CD8-positive, alpha-beta T cell (primary cell): ENCODE measurements at places on chromosomes 12 and 14.

DNA sequence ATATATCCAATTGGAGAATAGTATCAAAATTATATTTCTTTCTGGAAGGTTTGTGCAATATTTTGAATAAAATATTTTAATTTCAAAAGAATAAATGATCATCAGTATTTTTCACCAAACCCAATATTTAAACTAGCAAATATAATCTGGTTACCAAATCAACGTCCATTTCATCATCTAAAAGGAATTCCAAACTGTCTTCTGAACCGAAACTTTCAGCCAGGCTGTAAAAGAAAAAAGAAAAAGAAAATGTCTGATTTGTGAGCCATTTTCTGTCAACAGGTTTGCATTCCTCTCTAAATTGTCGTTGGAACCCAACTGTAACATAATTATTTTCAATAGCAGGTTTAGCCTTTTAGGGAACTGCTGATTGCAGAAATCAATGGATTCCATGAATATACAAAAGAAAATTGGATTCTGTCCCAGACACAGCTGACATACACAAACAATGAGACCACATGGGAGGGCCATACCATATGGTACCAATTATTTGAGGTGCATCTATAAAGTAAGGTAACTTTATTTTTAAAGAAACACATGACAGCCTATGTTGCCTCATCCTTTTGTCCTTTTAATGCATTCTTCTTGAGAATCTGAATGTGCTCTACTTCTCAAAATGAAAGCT is 22.7 kb downstream of the SNRPF start:
- no peak for DNase-seq

- no peak for DNase-seq
Measured at GRCh38 chr12:102314821-102315220, 117.2 kb upstream of the PMCH start.

DNA sequence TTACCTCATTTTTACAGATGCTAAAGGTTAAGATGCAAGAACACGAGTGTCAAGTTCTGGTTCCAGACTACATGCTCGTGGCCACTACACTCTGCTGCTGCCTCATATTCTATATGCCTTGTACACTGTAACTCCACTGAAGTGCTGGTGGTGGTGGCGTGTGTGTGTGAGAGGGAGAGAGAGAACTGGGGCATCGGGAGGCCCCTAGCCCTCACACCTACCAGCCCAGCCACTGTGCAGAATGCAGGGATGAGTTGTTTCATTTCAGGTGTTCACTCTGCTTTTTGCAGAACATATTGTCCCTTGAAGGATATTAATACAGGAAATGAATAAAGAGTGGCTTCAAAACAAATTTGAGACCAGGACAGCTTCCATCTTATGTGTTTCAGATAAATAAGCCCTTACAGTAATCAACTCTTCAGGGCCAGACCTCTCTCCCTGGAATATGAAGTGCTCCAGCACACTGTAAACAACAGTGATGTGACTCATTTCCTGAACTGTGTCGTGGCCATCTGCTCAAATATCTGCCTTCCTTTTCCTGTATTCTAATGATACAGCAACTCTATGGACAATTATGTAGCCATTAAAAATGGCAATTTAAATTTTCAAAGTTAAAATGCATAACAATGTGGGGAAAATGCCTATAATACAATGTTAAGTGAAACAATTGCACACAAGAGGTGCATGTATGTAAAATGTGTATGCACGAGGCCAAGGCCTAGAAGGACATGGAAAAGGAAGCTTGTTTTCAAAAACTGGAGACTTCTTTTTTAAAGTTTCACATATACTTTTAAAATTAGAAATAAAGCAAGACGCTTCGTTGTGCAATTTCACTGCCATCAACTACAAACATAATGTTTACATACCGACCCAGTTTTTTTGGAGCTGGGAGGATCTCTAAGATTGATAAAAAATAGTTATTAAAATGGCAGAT is 215.4 kb downstream of the PELI2 start:
- DNase-seq, result no peak

- no peak for DNase-seq
Measured at GRCh38 chr12:50708631-50709030, 55.3 kb upstream of the ATF1 start.

DNA sequence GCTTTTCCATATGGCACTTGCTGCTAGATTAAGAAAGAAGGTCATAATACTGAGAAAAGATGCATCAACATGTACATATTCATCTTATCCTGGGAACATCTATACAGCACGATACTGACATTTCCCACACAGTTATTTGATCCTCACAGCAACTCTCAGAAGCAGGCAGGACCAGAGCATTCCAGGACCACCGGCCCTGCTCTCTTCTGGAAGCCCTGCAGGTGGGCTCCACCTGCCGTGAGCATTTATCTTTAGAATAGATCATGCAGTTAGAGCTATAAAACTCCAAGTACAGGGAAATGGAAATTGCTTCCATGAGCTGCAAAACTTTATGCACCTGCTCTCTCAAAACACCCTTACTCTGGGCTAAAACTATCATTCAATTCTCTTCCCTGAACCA is 5.5 kb upstream of the BDKRB1 start:
- no peak for DNase-seq

DNA sequence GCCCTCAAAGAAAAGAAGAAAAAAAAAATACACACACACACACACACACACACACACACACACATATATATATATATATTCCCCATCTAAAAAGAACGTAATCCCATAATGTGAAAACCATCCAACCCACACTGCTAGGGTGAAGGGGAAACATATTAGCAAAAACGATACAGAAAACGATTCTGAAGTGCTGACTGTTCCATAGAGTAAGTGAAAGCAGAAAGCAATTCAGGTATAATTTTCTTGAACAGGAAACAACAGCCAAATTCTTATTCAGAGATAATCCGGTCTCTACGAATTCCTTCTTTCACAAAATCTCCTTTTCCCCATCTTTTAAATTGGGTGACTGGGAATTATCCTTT is 393.5 kb downstream of the NOVA1 start:
- no peak for DNase-seq

DNA sequence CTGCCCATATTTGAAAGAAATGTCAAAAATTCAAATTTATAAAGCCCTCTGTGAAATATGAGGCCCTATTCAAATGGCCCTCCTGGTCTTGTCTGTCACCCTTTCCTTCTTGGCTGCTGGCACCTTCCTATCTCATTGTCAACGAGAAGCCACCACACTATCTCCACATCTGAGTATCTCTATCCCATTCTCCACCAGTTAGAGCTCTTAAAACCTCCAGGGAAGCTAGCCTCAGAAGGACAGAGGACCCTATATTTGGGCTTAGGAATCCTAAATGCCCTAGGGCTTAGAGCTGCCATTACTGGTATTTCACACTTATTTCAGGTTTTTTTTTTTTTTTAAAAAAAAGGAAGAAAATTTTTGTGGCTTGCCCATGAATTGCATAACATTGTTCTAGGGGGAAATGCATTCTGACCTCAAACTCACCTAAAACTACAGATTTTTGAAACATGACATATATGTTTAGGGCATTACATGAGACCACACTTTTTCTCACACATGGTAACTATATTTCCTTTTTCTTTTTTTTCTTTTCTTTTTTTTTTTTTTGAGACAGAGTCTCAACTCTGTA is 25.0 kb downstream of the SLC25A21 start:
- DNase-seq, result no peak

DNA sequence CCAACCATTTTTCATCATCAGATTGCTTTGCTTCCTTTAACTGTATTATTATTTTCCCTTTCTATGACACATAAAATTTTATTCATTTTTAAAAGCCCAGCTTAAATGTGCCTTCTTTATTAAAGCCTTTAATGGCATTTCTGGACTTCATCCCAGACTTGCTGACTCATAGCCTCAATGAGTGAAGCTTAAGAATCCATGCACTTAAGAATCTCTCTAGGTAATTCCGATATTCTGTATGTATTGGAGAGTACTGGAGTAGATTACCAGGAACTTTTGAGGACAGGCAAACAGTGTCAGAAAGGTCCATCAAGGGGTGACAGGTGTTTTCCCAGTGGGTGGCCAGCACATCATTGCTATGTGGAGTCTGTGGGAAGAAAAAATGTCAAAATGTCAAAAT is 107.9 kb downstream of the PTPRQ start:
- DNase-seq, result no peak

GRCh38 chr14:62743118-62743517 is 302.1 kb downstream of the KCNH5 start:
- no peak for DNase-seq

DNA sequence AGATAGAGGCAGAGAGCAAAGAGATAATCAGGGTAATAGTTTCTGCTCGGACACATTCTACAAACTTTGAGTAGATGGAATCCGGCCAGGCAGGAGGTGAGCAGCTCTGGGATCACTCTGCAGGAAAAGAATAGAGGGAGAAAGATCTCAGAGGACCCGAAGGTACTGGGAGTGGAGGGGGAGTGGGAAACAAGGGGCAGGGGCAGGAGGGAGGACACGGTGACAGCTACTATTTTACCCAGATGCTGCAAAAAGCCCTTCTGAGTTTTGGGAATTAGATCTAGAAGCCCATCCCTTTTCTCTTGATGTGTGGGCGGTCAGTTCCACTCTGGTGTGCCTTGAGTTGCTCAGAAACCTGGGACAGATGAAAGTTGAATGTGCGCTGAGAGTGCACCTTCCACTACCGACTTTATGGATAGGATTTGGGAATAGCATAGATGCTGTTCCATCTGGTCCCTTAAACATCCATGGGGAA is 556 bp downstream of the GPRC5A start:
- DNase-seq, result no peak

- DNase-seq, result no peak
Measured at GRCh38 chr14:90204516-90204915, 51.8 kb upstream of the PSMC1 start.

- DNase-seq, result no peak
Measured at GRCh38 chr14:20438664-20439063, 2.7 kb upstream of the KLHL33 start.

- DNase-seq, result no peak
Measured at GRCh38 chr12:49064767-49065152, 4.2 kb upstream of the KMT2D start.

- DNase-seq, result no peak
Measured at GRCh38 chr12:82426081-82426480, 67.8 kb downstream of the METTL25 start.

- no peak for DNase-seq
Measured at GRCh38 chr14:103697603-103698379, 17.5 kb downstream of the XRCC3 start.

DNA sequence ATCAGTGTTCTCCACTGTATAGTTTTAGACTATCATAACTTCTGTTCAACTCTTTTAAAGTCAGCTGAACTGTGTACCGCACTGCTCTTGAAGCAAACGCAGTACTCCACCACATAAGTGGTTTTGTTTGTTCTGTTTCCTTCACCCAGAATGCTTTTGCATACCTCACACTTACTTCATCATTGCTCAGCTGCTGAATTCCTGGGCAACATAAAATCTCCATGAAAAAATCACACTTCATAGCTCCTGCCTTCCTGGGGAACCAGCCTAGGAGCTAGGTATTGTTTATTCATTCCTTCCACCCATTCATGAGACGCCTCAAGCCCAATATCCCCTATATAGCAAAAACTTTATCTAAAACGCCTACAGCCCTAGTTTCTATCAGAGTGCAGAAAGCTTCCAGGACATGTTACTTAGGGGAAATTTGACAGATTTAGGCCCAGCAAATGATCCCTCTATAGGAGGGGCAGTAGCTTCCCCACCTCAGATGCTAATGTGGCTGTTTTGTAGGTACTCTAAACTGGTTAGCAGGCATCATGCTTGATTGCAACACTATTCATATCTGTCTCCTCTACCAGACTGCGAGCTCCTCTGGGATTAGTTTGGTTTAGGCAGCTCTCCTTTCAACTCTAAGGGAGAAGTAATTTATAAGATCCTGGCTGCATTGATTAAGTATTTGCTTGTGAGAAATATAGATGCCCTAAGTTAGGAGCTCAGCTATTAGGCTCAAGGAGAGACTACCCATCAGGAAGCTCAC is 44.5 kb downstream of the LRRC9 start:
- peak; percentile 47 for DNase-seq

DNA sequence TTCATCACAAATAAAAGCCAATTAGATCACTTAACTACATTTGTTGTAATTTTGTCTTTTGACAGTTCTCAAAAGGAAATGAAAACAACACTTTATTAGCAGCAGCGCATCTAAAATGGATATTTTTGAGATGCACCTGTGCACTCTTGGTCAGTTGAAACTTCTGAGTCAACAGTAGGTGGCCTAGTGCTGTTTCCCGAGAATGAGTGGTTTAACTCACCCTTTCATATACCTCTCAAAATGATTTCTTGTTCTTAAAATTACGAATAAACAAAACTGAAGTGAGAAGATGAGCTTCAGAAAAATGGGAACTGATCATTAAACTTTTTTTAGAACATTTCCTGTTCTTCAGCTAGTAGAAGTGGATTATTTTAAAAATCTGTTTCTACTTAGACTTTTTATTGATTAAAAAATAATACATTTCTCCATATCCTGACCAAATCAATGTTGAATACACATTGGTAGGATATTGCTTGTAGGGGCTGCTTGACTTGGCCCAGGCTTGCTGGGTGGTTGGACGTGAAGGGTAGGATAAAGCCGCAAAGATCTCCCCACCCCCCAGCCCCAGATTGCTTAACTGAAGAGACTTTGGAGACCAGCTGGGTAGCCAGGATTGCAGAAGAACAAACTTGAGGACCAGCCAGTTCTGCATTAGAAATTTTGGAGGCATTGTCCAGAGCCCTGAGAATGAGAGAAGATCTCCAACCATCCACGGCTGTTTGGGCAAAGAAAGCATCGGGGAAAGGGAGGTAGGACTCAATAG is 22.3 kb upstream of the STK38L start:
- DNase-seq, result no peak

DNA sequence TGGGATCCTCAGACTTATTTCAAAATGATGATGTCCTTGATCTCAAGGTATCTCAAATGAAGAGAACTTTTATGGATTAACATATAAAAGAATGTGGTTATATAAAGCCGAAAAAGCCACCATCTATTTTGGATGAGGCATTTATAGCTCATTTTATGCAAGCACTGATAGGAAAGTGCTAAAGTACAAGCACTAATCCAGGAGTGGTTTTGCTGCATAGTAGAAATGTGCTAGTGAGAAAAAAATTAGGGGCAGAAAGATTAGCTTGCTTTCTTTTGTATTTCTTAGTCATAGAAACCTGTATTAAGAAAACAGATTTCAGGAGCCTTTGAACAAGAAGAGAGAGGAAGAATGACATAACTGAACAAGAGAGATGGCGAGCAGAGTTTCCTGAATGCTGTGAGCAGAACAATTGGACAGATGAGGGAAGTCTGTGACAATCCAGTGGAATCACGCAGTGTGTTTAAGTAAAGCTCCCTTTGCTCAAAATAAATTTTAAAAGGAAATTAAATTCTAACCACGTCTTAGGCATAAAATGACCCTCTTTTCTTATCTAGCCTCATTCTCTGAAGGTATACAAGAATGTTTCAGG is 238.2 kb upstream of the NOVA1 start:
- no peak for DNase-seq

DNA sequence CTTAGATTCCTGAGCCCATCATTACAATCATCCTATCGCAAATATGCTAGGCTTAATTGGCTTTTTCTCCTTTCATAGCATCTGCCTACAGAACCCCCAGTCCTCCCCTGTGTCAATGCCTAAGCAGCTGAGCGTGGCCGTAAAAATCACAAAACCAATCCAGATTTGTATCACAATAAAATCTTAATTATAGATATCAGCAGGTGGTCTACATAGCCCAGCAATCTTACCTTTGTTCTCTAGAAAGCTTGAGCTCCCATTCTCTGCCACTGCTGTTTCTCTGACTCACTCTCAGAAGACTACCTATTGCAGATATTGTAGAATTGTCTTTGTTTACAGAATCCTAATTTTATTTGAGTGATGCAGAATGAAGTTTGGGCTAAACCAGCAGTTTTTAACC is 37.9 kb upstream of the PPM1A start:
- DNase-seq, result no peak

- no peak for DNase-seq
Measured at GRCh38 chr12:4957761-4958160, 48.1 kb downstream of the KCNA1 start.

- DNase-seq, result no peak
Measured at GRCh38 chr12:109958374-109958773, 37.8 kb downstream of the GIT2 start.
